ENCODE measurements at places on chromosomes 3 and 15.

DNA sequence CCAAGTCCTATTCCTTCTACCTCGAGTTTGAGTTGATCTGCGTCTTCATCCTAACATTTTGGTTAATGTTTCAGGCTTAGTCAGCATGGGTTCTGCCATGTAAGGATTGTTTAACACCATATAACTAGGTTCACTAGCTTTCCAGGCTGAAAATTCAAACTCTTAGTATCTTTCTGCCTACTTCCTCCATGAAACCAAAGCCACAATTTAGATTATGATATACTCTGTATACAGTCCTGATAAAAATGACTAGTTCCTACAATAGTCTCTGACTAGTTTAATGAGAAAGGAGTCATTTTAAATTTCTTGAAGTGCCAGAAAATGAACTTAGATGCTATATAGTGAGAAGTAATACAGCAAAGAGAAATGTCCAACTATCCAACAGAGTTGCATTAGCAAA, 6.6 kb upstream of the BTLA start:
- no peak for DNase-seq

GRCh38 chr3:188978421-188979171, 193.2 kb upstream of the TPRG1 start:
- no peak for DNase-seq

DNA sequence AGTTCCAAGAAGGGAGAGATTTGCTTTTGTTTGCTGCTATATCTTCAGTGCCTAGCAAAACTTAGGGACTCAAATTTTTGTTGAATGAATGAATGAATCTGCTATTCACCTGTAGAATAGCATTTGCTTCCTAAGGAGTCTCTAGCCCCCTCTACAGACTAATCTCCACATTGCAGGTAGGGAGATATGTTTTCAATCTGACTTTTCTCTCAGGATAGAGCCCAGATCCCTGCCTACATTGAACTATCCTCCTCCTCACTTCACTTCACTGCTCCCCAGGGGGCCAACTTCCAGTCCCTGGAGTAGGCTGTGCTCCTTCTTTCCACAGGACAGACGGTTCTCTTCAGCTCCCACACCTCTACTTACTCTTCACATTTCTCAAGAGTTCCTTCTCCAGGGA, 81.9 kb upstream of the PTX3 start:
- peak; percentile 13 for DNase-seq

DNA sequence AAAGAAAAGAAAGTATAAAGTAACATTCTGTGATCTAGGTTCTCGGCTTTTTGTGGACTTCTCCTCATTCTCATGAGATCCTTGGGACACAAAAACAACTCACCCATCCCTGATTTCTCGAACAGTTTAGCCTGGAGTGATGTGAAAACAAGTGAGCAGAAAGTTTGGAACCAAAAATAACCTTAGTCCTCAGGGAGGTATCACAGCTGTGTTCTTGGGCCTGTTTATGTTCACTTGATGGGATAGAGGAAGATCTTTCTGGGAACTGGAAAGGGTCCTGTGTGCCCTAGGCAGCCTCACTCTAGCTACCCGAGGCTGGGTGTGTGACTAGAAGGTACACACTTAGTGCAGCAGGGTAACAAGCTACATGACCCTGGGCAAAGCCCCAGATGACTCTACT, 308.8 kb upstream of the PDZRN3 start:
- no peak for DNase-seq

DNA sequence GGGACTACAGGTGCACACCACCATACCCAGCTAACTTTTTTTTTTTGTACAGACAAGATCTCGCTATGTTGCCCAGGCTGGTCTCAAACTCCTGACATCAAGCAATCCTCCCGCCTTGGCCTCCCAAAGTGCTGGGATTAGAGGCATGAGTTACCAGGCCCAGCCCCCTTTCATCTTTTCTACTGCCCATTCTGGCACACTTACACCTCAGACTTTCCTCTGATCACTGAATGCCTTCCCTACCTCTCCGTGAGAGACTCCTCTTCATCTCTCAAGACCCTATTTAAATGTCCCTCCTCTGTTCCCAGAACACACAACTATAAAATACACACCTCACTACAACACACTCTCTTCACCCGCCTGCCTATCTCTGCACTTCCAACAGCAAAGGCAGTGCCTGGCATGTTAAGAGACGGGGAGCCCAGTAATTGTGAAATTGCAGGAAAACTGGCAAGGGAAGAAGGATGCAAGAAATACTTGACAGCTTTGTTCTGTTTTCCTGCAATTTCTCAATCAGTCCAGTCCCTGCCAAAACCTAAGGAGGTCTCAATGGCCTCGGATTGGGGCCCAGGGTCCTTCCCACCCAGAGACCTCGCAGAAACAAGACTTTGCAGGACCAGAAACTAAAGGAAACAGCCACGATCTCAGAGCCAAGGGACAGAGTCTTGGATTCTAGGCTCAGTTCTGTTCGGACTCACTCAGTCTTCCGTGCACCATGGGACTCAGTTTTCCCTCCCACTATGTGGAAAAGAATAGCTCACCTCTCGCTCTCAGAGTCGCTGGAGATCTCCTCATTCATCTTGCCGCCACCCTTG, 849 bp downstream of the RRP9 start:
- DNase-seq, result no peak

- DNase-seq, result no peak
These were observed 12.1 kb downstream of the SLC4A7 start for GRCh38 chr3:27471923-27472550.

- DNase-seq, result no peak
These were observed 11.8 kb upstream of the TNFAIP8L3 start for GRCh38 chr15:51106481-51106880.

DNA sequence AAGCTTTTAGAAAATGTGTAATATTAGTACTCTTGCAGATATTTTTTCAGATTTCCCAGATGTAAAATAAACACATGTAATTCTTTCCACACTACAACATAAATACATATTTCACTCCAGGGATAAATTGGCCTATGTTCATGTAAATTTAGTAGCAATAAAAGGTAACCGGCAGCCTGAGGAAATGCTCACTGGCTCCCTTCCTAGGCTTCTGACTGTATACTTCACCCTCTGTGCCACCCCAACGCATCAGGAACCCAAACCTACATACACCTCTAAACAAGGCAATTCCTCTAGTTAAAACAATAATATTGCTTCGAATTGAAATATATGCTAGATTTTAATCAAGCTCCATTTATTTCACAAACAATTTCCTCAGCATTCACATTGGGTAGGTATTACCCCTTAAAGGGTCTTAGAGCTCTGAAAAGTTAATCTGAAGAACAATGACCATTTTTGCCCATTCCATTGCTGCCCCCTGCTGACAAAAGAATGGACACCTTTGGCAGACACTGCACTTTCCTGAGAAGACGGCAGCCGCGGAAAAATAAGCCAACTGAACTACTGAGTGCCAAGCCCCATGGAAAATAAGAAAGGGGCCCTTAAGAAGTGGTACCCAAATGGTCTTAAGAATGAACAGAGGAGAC, 212.5 kb downstream of the OSBPL10 start:
- DNase-seq, result peak; percentile 7
